ENCODE measurements at places on chromosomes 7 and 10.

GRCh38 chr10:113854761-113855588 is 514 bp downstream of the NHLRC2 start:
- DNase-seq = peak; percentile 7

- DNase-seq = no peak
These were observed 2.2 kb downstream of the DLX6 start for GRCh38 chr7:97007583-97007861.

GRCh38 chr10:77074104-77074624 is 563.4 kb downstream of the KCNMA1 start:
- DNase-seq = no peak

- no peak for DNase-seq
These were observed 28.2 kb downstream of the TAS2R41 start for GRCh38 chr7:143505838-143506237.

DNA sequence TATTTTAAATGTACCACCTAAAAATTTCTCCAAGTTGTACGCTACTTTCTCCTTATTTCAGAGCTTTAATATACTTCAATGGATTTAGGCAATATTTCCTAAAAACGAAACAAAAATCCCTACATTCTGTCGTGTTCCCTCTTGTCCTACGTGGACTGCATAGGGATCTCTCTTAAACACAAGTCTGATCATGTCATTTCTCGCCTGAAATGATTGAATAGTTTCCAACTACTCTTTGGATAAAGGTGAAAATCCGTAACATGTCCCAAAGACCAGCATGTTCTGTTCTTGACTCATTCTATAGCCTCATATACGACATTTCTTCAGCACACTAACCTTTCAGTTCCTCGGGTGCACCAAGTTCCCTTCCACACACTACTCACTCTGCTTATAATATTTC is 17.7 kb upstream of the TPK1 start:
- no peak for DNase-seq

DNA sequence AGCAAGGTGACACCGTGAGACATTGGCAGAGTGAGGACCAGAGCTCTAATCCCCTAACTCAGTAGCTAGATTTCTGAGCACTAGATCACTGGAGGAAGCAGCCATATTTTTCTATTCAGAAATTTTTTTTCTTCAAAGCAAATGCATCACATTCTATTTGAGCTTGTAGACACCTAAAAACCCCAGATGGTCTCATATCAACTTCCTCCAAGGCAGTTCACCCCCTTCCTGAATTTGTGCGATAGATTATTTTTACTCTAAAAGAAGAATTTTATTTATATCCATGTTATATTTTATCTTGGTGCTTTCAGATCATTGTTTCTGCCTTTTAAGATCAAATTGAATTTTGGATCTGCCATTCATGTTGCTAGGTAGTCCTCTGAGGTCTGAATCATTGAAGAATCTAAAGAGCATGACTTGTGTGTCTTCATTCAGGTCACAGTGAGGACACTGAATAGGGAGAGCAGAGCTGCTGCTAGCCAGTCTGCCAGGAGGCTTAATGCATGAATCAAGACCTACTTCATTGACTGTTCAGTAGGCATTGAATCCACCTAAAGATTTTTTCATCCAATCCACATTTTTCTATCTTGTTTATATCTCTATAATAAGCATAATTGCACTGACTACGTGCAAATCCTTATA is 92.9 kb upstream of the LRRTM3 start:
- no peak for DNase-seq

DNA sequence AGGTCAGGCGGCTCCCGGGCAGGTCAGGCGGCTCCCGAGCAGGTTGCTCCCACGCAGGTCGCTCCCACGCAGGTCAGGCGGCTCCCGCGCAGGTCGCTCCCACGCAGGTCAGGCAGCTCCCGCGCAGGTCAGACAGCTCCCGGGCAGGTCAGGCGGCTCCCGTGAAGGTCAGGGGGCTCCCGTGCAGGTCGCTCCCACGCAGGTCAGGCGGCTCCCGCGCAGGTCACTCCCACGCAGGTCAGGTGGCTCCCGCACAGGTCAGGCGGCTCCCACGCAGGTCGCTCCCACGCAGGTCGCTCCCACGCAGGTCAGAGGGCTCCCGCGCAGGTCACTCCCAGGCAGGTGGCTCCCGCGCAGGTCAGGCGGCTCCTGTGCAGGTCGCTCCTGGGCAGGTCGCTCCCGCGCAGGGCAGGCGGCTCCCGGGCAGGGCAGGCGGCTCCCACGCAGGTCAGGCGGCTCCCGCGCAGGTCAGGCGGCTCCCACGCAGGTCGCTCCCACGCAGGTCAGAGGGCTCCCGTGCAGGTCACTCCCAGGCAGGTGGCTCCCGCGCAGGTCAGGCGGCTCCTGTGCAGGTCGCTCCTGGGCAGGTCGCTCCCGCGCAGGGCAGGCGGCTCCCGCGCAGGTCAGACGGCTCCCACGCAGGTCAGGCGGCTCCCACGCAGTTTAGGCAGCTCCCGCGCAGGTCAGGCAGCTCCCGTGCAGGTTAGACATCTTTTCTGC is 30.7 kb downstream of the PTPRN2 start:
- no peak for DNase-seq

- DNase-seq = no peak
These were observed 57.3 kb upstream of the CAPZA2 start for GRCh38 chr7:116805100-116805544.

DNA sequence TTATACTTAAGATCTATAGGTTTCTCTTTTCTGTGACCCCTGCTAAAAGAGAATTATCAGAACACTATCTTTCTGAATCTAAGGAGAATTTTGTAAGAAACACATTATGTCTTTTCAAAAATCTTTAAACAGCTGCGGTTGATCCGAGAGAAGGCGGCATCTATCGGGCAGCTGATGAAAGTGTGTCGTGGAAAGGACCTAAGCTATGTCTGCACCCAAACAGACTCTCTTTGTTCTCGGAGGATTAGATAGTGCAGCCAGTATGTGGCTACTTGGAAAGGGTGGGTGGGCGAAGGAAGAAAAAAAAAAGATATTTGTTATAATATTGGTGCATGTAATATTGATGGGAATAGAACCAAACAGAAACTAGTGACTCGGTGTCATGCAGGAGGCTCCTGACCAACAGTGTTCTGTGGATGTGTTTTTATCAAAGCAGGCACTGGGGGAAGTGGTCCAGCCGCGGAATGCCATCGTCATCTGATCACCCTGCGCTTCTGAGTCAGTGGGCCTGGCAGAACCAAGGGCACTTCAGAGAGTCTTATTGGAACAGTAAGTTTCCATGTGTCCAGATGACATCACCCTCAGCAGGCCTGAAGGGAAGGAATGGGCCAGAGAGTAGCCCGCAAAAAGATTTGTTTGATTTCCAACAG is 509.7 kb upstream of the AKR1E2 start:
- no peak for DNase-seq

DNA sequence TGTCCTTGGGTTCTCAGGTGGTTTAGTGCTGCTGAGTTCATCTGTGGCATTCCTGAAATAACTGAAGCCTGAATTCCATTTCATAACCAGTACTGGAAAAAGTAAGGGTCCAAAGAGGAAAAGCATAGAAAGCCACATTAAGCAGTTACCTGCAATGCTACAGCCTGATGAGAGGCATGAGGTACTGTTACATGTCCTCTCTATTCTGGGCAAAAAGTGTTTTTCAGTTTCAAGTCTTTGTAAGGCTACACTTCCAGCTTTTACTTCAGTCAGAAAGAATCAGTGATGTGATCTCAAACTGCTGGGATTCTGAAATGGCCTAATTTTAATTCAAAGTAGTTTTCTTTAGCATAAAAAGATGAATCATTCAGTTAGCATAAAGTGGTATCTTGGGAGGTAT is 369.5 kb downstream of the PHF14 start:
- no peak for DNase-seq

DNA sequence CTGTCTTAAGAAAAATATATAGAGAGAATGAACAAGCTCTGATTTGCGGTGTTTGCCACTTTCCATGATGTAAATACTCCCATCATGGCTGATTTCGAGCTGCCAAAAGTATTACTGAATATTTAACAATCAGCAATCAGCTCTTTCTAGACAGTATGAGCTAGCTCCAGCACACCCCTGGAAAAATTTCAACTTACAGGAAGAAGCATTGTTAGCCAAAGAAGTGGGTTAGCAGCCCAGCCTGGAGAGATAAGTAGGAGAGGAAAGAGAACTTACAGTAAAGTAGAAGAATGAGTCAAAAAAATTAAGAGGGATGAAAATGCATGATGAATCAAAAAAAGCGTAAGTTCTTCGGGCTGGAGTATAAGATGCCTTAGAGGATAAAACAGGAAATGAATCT is 60.6 kb upstream of the ANK3 start:
- no peak for DNase-seq

DNA sequence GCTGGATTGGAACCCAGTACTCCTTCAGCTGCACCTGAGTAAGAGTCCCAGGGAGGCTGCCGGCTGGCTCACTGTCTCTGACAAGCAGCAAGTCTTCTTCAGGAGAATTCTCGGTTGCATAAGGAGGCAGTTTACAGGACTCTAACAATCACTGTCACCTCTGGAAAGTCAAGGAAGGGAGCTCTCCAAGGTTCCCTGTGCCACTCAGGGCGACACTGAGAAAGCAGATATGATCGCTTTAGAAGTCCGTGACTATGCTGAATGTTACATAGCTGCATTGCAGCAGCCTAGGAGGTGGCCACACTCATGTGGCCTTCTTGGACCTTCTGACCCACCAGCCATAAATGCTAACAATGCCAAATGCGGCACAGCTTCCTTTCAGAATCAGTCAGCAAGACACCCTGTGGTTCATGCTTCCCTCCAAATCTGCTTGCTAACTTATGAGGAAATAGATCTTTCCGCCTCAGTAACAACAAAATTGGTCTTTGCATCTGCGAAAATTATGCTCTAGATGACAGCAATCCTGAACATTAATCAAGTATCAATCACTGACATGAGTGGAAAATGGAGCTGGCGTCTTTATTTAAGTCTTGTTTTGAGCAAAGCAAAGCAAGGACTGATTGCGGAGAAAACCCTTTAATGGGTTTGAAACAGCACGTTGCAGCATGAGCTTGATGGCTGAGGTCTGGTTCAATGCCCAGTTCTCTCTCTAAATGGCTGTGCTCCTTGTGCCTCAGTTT is 132.9 kb downstream of the ATXN7L1 start:
- DNase-seq = no peak

- DNase-seq = no peak
These were observed 202.8 kb downstream of the RAPGEF5 start for GRCh38 chr7:22154143-22154529.

GRCh38 chr10:71378336-71379117 is 18.2 kb upstream of the CDH23 start:
- DNase-seq = no peak

DNA sequence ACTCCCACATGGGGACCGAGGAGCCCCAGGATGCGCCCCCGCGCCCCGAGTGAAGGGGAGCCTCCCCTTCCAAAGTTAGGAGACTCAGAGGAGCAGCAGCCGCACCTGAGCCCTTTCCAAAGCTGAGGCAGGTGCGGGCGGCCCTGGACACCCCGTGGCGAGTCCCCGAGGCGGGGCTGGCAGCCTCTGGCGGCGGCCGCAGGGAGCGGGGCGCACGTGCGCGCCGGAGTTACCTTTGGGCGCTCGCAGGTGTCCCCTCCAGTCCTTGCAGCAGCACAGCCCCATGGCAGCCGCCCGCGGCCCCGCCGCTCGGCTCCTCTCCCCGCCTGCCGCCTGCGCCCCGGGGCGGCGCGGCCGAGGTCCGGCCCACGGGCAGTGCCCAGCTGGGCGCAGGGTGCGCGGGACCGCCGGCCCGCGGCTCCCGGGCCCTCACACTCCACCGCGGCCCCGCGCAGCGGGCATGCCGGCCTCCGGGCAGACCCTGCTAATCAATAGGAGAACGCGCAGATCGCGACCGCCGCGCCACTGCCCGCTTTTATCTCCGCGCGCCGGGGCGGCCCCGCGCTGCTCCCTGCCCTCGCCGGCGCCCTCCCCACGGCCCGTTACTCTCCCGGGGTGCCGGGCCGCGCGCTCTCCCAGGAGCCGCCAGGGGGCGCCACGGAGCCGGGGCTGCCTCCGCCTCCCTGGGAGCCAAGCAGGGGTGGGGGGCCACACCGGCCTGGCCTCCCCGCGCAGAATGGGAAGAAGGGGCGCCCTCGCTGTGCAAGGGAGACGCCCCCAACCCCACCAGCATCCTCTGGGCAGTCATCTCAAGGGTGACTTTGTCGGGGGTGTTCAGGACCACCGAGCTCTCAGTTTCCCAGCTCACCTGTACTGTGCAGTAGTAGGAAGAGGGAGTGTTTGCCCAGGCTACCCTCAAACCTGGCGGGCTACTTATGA is 80.8 kb downstream of the ARHGAP22 start:
- no peak for DNase-seq

DNA sequence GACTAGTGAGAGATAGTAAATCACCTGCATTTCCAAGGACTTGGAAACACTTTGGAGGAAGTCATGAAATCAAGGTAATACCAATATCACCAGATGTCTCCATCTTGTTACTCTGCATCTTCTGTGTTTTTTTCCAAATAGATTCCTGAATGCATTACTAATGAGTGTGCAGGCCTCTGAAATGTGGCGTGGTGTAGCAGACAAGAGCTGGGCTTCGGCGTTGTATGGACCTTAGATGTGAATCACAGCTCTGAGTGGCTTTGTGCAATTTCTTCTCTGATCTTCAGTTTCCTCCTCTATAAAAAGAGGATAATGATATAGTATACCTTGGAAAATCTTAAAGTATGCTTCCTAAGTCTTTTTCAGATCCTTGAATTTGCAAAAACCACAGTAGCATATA is 9.6 kb upstream of the MYPN start:
- DNase-seq = no peak

GRCh38 chr7:123662293-123662692 is 6.6 kb downstream of the LMOD2 start:
- DNase-seq = no peak

GRCh38 chr10:48493083-48493871 is 111.6 kb downstream of the ARHGAP22 start:
- DNase-seq = no peak

- DNase-seq = no peak
These were observed 15.5 kb downstream of the CYTH3 start for GRCh38 chr7:6256677-6257535.

- DNase-seq = no peak
These were observed 30.0 kb downstream of the PAX2 start for GRCh38 chr10:100775386-100775785.

GRCh38 chr10:110076559-110077318 is 69.0 kb downstream of the ADD3 start:
- peak; percentile 63 for DNase-seq

GRCh38 chr7:853366-854117 is 21.3 kb downstream of the SUN1 start:
- DNase-seq = no peak

GRCh38 chr7:139993592-139993991 is 69.2 kb downstream of the PARP12 start:
- no peak for DNase-seq

DNA sequence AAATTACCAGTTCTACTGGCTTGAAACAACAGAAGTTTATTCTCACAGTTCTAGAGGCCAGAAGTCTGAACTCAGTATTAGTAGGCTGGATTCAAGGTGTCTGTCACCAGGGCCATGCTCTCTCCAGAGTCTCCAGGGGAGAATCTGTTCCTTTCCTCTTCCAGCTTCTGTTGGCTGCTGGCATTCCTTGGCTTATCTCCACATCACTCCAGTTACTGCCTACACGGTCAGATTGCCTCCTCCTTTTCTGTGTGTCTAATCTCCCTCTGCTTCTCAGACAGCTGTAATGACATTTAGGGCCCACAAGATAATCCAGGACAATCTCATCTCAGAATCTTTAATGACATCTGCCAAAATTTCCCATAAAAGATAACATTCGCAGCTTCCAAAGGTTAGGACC is 36.6 kb downstream of the MAPK8 start:
- DNase-seq = no peak

GRCh38 chr10:16952080-16952479 is 134.9 kb upstream of the RSU1 start:
- no peak for DNase-seq

Measured in fibroblast of skin of left biceps (primary cell).